ENCODE measurements at places on chromosomes 4 and X. TPM values are rescaled to one million over a fixed set of nuclear protein-coding genes. Genes with fewer than 3 reads are reported as not detected.

Gene MAGT1
- 73.9 TPM for total RNA-seq

DNA sequence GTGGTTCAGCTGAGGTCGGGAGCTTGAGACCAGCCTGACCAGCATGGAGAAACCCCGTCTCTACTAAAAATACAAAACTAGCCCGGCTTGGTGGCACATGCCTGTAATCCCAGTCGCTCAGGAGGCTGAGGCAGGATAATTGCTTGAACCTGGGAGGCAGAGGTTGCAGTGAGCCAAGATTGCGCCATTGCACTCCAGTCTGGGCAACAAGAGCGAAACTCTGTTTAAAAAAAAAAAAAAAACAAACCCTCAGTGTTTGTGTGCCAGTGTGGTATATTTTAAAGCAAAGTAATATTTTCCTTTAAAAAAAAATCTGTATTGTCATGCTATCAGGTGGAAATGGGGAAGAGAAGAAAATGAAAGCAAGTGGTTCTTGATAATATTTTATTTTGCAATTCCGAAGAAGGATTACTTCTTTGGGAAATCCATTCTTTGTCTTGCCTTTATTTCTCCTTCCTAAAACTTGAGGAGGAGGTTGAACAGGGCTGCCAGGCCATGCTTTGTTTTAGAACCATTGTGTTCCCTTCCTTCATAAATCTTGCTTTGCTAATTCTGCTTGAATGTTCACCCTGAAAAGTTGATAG is 14.4 kb downstream of the ALG13 start:
- no peak for DNase-seq

DNA sequence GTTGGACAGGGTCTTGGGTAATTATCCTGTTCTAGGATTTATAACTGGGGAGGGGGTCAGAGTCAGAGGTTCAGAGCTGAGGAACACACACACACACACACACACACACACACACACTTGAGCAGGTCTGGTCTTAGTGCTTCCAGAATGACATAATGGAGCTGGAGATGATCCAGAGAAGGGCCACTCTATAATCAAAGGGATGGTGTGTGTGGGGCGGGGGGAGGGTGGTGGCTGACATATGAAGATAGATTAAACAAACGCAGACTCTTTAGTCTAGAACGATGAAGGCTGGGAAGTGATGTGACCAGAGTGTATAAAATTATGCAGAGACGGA is 434 bp upstream of the TMEM255A start:
- no peak for DNase-seq

Gene ATRX
- total RNA-seq = 47.9 TPM

GRCh38 chrX:67094061-67094460 is 449.8 kb upstream of the AR start:
- DNase-seq = no peak

Gene IL13RA1
- total RNA-seq = 69.4 TPM

Gene TBC1D19
- 17.8 TPM for total RNA-seq

Gene IL13RA2
- 0.12 TPM for total RNA-seq

- no peak for DNase-seq
Measured at GRCh38 chrX:134647477-134647877, 10.8 kb downstream of the PLAC1 start.

Gene NAP1L2
- 0.41 TPM for total RNA-seq

Data from glomerular endothelial cell (primary cell).